ENCODE measurements at places on chromosomes 1 and 21.

DNA sequence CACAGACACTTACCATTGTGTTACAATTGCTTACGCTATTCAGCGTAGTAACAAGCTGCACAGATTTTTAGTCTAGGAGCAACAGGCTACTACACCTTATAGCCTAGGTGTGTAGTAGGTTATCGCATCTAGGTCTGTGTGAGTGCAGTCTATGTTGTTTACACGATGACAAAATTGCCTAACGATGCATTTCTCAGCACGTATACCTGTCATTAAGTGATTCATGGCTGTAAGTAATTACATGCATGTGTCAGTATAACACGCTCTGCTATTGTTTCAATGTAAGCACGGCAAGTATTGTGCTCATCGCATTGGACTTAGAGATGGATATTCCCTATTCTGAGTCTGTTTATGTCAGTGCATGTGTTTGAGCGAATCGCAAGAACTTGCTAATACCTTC, 15.7 kb upstream of the ZBTB18 start:
- DNase-seq, result no peak

DNA sequence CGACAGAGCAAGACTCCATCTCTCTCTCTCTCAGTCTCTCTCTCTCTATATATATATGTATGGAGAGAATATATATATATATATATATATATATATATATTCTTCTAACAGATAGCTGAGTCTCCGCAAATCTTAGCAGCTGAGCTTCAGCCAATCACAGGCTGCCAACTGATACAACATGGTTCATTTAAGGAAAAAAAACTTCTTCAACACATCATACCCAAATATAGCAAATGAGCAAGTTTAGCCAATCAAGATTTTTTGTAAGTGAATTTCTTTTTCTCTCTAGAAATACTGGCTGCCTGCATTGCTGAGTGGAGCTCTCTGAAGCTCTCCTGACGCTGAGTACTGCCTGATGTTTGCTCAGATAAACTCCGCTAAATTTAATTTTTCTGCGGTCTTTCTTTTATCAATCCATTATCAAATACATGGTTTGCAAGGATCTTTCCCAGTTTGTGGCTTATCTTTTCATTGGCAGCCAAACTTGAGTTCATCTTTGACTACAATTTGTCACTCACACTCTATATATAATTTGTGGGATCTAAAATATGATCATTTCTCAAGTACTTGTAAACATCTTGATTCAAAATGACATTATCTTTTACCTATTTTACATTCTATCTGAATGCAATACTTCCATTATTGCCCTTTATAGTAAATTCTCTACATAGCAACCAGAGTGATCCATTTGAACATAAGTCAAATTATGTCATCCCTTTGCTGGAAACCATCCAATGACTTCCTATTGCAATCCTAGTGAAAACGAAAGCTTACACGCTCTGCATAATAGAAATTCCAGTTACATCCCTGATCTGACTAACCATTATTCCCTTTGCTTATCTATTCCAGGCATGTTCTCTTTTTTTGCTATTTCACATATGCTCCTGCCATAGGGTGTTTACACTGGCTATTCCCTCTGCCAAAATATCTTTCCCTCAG, 2131.7 kb downstream of the MRPL39 start:
- DNase-seq, result no peak

- DNase-seq, result no peak
These were observed 119.0 kb upstream of the NRIP1 start for GRCh38 chr21:15183813-15184257.

GRCh38 chr1:40265919-40266318, 7.9 kb downstream of the ZMPSTE24 start:
- no peak for DNase-seq

DNA sequence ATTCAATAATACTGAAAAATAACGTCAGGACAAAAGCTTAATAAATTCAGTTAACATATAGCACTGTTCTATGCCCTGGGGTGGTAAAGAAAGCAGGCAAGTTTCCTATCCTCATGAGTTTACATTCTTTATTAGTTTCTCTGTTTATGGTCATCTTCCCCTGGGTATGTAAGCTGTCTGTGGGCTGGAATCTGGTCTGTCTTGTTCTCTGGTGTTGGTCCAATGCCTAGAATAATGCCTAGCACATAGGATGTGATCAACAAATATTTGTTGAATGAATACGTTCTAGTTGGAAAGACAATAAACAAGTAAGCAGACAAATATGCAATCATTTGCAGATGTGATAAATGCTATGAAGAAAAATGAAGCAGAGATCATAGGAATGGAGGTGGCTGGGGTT, 7.2 kb upstream of the IGSF3 start:
- no peak for DNase-seq

GRCh38 chr1:219312967-219313366, 139.3 kb downstream of the LYPLAL1 start:
- no peak for DNase-seq

DNA sequence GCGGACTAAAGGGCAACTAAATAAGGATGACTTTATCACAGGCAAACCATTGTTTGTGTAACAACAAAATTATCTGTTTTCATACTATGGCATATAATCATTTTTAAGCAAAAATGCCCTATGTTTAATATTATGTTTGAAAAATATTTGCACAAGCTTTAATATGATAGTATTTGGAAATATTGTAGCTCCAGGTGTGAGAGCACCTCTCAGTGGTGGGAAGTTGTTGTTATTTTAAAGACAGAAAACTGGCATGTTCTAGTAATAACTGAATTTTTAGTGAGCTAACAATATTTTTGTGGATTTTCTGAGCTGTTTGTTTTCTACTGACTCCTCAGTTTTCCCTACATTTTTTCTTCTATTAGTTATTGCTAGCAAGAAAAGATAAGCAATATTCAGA, 578.8 kb downstream of the KCNT2 start:
- DNase-seq, result no peak

DNA sequence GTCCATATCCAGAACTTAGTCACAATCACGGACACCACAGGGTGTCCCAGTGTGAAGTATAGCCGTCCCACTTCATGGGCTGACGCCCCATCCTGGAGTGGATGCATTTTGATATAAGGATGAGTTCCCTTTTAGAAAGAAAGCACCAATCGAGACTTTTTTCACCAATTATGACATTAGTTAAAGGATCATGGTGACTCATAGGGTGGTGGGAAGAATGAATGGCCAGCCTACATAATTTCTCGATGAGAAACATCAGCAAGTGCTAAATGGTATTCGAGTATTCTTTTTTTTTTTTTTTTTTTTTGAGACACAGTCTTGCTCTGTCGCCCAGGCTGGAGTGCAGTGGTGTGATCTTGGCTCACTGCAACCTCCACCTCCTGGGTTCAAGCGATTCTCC, 38.5 kb upstream of the USP1 start:
- no peak for DNase-seq

DNA sequence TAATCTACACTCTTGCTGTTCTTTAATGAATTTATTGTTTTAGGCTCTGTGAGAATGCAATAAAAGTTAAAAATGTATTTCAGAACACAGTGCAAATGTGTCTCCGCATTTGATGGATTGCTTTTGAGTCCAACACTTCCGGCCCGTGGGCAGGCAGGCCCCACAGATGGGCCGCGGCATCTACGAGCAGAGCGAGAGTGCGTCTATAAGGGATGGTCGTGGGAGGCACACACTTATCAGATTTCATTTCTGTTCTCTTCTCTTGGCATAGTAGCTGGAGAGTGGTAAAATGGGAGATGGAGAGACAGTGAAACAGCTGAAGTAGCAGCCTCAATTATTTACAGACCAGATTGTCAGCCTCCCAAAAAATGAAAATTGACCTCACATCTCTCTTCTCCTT, 134.2 kb downstream of the NAV1 start:
- no peak for DNase-seq

- no peak for DNase-seq
These were observed 5.6 kb downstream of the TBX19 start for GRCh38 chr1:168285971-168286927.

- DNase-seq, result no peak
These were observed 25.0 kb upstream of the GBP1 start for GRCh38 chr1:89089962-89090361.

DNA sequence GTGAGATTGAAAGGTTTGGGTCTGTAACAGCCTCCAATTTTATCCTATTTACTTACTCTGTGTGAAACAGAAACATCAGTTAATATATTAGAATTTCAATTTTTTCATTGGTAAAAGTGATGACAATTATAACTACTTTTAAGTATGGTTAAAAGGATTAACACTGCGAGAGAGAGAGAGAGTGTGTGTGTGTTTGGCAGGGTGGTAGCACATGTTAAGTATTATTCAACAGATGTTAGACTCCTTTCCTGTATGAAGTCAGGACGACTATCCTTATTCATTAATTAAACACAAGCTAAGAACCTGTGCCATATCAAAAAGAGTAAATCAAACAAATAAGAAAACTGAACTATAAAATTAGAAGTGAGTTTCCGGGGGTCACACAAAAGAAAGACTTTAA, 662.5 kb downstream of the PLPP3 start:
- DNase-seq, result no peak

GRCh38 chr1:157968508-157968907, 24.9 kb upstream of the KIRREL1 start:
- DNase-seq, result peak; percentile 76

DNA sequence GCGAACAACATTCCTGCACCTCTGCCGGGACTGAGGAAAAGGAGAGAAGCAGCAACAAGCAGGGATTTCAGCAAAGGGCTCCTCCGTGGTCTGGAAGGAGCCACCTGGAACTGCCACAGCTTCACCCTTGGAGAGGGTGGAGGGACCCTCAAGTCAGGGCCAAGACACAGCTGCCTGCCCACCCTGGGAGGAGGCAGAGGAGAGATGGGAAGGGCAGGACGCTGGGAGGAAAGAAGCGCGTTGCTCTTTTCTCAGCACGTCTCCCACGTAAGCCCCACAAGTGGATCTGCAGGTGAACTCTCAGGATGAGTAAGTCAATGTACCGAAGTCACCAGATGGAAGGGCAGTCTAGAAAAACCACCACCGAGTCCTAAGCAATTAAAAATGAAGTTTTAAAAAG, 39.6 kb downstream of the SLC19A1 start:
- no peak for DNase-seq

DNA sequence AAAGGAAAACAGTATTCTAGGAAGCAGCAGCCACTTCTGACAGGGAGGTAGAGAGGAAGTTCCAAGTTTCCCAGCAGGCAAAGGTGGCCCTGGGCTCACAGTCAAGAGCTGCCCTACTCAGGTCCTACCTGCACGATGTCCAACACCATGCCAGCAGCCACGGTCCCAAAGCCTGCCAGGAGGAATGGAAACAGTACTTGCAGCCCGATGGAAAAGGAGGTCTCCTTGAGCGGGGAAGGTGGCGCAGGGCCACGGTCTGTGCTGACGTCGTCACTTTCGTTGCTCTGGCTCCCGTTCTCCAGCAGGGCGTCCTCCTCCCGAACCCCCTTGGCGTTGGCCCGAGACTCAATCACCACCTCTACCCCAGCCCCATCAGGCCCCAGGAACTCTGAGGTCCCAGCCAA, 3.1 kb downstream of the SLC41A1 start:
- no peak for DNase-seq

- DNase-seq, result no peak
These were observed 1.6 kb upstream of the RAB7B start for GRCh38 chr1:206004826-206005225.

DNA sequence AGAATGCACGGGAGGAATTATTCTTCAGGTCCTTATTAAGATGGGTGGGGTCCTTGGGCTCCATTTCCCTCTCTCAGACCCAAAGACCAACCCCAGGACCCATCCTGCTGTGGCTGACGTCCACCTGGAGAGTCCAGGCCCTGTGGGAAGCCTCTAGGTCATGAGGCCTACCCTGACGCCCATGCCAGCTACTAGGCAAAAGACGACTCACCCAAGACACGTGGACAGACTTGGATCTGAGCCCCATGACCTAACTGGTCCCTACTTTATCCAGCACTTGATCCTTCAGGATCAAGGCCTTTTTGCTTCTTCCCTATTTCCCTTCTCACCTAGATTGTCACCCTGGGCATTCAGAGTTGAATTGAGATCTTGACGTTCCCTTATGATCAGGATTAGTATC, 56.0 kb upstream of the CASZ1 start:
- no peak for DNase-seq

DNA sequence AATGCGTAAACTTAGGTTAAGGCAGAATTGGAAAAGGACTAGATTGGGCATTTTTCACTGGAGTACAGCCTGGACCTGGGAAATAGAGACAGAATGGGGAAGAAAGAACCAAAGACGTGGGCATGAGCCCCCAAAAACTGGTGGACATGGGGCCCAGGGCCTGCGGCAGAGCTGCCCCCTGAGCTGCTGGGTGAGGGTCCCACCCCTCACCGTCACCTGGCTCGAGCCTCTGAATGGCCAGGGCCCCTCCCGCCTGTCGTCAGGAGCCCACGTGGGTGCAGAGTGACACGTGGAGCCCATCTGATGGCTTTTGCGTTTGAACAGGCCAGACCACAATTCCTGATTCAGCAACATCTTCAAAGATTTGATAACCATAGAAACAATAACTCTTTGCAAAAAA, 360.9 kb upstream of the VAMP3 start:
- DNase-seq, result no peak

GRCh38 chr1:58434607-58435006, 111.9 kb downstream of the OMA1 start:
- DNase-seq, result no peak

GRCh38 chr1:61851849-61852669, 109.8 kb downstream of the PATJ start:
- no peak for DNase-seq

DNA sequence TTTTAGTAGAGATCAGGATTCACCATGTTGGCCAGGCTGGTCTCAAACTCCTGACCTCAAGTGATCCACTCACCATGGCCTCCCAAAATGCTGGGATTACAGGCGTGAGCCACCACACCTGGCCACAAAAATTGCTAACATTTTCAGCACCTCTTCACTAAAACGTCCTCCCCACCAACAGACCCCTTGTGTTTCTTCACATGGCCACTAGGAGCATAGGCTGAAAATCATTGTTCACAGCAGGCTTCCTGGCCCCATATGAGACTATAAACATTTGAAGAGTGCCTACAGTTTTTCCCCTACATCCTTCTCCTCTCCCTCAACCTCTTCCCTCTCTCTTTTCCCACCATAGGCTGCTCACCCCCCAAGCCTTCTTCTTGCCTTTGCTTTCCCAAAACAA, 28.0 kb upstream of the SFPQ start:
- no peak for DNase-seq

DNA sequence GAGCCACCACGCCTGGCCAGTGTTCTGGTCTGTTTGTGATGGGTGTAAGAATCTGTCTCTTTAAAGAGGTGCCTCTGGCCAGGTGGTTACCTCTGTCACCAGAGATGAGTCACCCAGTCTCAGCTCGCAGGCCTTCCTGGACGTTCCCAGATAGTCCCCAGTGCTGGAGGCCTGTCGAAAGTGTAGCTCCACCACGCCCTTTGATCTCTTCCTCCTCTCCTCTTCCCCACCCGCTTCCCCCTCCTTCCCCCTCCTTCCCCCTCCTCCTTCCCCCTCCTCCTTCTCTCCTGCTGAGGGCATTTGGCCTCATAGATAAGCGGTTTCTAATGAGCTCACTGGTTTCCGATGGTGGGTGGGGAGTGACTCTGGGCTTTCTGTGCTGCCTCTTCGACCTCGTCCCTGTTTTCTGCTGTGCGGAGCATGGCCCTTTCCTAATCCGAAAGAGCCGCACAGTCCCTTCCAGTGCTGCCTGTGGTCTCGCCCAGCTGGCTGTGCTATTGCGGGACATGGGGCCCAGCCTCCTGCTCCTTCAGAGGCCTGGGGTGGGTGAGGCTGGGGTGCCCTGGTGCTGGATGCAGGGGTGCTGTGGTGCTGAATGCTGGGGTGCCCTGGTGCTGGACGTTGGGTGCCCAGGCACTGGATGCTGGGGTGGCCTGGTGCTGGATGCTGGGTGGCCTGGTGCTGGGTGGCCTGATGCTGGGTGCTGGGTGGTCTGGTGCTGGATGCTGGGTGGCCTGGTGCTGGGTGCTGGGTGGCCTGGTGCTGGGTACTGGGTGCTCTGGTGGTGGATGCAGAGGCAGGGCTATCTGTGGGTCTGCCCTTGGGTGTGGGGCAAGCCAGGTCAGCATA, 19.2 kb downstream of the AGPAT3 start:
- DNase-seq, result no peak

Measured in RWPE2 (cell line).